ENCODE measurements at places on chromosomes 13 and 19.

DNA sequence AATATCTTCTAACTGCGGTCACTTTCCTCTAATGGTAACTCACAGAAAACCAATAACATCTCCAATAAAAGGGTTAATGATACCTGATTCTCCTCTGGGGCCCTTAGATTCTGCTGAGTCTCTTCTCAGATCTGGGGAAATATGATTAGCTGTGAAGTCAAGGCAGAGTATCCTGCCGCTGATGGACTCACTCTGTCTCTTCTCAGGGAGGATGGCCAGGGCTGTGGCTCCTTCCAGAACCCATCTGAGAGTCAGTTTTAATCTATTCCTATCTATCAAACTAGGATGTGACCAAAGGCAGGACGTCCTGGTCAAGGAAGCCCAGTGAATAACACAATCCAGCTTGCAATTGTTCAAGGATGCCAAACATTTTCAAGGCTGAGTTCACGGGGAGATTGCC is 109.8 kb downstream of the SLC10A2 start:
- DNase-seq: no peak

DNA sequence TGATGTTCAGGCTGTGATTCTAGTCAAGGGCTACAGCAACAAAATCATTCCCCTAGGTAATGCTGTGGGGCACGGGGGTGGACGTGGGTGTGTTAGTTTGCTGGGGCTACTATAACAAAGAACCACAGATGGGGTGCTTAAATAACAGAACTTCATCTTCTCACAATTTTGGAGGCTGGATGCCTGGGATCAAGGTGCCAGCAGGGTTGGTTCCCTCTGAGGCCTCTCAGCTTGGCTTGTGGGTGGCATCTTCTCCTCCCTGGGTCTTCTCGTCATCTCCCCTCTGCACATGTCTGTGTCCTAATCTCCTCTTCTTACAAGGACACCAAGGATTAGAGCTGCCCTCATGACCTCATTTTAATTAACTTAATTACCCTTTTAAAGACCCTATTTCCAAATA is 114.9 kb downstream of the ESD start:
- DNase-seq: no peak

GRCh38 chr13:95743192-95743591 is 66.3 kb downstream of the DNAJC3 start:
- no peak for DNase-seq

GRCh38 chr19:23823952-23824389 is 65.3 kb upstream of the ZNF681 start:
- DNase-seq: no peak

DNA sequence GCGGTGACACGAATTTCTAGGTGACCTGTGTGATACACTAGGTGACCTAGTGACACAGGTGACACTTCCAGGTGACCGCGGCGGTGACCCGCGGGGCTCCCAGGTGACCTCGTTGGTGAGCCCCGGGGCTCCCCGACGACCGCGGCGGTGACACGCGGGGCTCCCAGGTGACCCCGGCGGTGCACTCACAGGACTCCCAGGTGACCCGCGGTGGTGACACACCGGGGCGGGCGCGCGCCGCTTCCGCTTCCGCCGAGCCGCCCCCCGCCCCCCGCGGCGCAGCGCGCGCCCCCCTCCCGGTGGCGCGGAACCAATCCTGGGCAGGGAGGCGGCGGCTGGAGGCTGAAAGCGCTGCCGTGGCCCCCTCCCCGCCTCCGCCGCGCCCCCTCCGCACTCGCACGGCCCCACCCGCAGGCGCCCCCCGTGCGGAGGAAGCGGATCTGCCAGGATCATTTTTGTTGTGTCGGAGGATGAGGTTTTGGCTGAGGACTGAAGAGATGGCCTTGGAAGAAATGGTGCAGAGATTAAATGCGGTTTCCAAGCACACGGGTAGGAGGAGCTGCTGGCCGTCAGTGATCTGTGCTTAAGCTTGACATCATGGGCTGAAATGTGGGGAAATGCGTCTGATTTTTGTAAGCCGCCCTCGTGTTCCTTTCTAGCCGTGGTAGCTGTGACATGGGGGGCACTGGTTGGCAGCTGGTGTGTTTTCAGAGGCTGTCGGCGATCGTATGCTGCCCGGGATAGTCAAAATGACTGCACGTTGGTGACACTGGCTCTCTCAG is at the start of gene MCF2L:
Gene MCF2L, plus strand, starts transcription at position 305 of the 782 bp plus-strand sequence. Its CDS starts 166 bp downstream, at position 471.
- DNase-seq: peak; percentile 62

GRCh38 chr19:18906605-18907519 is 10.9 kb upstream of the CERS1 start:
- peak; percentile 90 for DNase-seq

DNA sequence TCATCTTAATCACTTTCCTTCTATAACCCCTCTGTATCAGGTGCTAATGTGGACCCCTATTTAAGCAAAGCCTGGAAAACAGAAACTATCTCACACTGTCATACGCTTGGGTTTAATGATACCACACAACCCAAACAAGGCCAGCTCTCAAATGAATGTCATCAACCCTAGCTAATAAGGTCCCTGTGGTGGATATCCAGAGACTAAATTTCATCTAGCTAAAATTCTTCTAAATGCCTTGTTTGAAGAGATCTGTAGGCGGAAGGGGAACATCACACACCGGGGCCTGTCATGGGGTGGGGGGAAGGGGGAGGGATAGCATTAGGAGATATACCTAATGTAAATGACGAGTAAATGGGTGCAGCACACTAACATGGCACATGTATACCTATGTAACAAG is 95.5 kb downstream of the FOXO1 start:
- DNase-seq: no peak

GRCh38 chr19:1873524-1874473 is 10.4 kb upstream of the KLF16 start:
- no peak for DNase-seq

DNA sequence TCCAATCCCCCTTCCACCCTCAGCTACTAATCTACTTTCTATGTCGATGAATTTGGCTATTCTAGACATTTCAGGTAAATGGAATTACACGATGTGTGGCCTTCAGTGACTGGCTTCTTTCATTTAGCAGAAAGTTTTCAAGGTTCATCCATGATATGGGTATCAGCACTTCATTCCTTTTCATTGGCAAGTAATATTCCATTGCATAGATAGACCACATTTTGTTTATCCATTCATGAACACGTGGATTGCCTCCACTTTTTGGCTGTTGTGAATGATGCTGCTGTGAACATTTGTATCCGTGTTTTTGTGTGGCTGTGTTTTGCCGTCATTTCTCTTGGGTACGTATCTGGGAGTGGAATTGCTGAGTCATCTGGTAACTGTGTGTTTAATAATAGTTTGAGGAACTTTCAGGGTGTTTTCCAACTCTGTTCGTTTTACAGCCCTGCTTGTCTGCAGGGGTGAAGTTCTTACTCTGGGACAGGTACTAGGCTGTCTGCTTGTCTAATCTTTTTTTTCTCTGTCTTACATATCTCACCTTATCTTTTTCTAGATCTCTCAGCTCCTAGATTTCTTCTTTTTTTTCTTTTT is 32.5 kb downstream of the MARK4 start:
- DNase-seq: no peak

DNA sequence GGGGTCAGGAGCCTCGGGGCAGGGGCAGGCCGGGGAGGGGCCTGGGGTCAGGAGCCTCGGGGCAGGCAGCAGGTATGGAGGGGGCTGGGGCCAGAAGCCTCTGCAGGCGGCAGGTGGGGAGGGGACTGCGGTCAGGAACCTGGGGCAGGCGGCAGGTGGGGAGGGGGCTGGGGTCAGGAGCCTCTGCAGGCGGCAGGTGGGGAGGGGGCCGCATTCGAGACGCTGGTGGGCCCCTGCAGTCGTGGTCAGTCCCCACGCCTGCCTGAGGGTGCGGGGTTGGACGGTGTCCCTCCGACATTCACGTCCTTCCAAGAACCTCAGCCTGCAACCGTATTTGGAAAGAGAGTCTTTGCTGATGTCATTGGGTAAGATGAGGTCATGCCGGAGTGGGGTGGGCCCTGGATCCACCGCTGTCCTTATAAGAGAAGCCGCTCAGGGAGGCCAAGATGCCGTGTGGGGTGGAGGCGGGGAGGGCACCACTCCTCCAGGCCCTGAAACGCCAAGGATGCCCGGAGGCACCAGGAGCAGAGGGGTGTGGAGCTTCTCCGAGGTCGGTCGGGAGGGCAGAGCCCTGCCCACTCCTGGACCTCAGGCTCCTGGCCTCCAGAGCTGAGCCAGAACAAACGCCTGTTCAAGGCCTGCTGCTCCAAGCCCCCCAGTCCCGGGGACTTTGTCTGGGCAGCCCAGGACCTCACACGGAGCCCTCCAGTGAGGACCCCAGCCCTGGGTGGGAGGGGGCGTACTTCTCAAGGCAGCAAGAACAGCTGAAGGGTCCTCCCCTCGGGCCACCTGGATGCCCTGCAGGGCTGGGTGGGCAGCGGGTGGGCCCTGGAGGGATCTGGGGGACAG is 30.1 kb downstream of the PIP5K1C start:
- peak; percentile 21 for DNase-seq

DNA sequence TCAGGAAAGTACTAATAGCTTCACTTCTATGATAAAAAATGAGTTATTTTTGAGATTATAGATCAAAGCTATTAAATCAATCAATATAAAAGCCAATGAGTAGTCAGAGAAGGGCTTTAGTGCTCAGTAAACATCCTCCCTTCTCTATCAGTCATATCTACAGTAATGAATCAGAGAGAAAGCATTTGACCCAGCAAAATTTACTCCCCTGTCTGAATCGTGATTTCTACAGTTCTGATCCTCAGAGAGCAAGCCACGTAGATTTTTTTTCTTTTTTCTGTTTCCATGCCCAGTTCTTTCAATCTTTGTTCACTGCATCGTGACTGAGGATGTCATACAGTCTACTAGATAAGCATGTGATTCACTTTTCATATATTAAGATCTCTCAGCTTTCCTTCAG is 16.2 kb upstream of the MBNL2 start:
- no peak for DNase-seq

DNA sequence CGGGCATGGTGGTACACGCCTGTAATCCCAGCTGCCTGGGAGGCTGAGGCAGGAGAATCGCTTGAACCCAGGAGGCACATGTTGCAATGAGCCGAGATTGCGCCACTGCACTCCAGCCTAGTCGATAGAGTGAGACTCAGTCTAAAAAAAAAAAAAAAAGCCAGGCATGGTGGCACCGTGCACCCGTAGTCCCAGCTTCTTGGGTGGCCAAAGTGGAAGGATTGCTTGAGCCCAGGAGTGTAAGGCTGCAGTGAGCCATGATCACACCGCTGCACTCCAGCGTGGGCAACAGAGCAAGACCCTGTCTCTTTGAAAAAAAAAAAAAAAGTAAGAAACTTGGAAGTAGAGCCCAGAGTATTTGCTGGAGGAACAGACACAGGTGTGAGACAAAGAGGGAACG is 27.7 kb downstream of the CCDC8 start:
- no peak for DNase-seq

- peak; percentile 59 for DNase-seq
Measured at GRCh38 chr13:23637829-23638228, 67.6 kb downstream of the TNFRSF19 start.

DNA sequence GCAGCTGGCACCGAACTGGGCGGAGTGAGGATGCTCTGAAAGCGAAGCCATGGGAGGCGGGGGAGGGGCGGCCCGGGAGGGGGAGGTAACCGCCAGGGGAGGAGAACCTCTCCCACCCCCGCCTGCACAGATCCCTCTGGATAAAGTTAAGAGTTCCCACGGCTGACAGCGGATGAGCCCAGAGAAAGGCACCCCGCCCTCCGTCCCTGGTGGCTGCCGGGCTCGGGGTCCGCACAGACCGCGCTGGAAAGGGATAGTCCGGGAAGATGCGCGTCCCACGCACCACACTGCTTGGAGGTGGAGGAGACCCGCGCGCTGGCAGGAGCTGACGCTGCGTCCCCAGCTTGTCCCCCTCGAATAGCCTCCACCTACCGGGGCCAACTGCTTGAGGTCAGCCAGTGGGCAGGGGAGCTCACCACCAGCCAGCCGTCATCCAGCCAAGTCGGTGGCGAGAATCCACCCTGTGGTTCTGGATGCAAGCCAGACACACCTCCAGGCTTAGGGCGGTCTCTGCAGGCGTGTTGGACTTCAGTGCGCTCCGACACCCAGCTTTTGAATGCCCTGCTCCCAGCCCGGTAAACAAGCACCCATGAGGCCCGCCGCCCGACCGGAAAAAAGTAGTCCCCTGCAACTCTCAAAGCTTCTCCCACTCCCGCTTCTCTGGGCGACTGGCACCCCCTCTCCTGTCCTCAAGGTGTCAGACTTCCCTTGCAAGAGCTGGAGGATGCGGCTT is at the start of gene TRPC4:
Gene TRPC4, minus strand, starts transcription at position 17 of the 733 bp plus-strand sequence. CDS start 86,439 bp downstream, outside the sequence.
- peak; percentile 17 for DNase-seq

DNA sequence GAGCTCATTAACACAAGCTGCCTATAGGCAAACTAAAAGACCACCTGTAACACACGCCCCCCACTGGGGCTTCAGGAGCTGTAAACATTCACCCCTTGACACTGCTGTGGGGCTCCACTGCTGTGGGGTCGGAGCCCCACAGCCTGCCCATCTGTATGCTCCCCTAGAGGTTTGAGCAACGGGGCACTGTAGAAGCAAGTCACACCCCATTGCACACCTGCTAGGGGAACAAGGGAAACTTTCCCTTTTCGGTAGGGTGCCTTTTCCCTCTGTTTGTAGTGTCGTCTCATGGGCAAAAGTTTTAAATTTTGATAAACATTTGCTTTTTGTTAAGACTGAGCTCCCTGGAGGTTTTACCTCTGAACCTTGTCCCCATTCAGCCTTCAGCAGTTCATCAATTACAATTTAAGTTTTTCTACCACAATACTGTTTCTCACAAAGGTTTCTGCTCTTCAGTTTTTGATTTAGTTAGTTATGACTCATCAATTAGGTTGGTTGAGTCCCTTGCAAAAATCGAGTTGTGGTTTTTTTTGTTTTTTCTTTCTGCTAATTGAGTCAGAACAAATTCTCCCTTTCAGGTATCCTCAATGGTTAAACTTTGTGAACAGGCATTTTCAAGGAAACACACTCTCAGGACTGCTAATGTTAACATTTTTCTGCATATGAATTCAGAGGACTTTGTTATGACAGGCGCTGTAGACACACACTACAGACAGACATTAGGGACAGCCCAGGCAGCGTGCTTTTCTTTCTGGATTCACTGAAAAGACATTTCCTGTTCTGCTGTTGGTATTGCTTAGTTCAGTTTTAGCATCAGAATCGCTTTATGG is 35.1 kb downstream of the ZNF433 start:
- DNase-seq: no peak

DNA sequence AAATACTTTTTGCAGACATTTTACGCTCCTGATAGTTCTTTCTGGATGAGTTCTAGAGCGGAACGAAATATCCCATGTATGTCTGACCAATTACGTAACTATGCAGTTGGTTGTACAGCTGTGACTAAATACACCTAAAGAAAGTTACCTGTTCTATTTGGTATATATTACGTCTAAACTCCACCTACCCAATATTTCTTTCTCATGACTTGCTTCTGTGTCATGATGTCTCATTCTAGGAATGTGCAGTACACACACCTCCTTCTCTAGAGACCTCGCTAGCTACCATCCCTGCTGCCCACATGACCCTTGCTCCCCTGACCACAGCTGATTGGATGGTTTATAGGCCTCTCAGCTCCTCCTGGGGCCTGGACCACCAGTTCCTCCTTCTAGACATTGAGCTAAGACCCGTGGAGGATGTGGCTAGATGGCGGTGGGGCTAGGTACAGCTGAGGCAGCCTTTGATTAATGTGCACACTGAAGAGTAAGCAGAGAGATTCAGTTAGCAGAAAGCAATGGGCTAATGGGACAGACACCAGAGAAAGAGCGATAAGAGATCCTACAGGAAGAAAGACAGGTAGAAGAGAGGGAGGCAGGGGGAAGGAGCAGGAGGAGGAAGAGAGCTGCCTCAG is 422.1 kb downstream of the COG6 start:
- DNase-seq: no peak

GRCh38 chr19:55454787-55455243 is 6.6 kb downstream of the ISOC2 start:
- peak; percentile 80 for DNase-seq

All from pons (tissue), 1 donor.